Activated naive CD4-positive, alpha-beta T cell treated with anti-CD3 and anti-CD28 coated beads for 36 hours (primary cell): ENCODE measurements at places on chromosomes 7 and 10.

DNA sequence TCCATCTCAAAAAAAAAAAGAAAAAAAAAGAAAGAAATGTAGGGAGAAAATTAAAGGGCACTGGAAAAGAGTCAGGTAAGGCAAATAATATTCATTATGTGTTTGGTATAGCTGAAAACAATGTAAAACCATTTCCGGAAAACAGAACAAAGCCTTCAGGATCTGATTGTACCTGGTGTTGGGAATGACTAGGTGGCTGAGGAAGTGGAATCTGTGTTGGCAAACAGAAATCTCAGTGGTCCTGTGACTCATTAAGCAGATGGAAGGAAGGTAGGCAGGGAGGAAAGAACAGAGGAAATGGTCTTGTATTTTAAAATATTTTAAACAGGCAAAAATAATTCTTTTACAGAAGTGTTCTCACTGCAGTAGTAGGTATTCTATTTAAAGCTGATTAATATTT lies 55.7 kb upstream of the GATA3 start:
- H3K4me3 ChIP-seq: no peak overlapping the region
- peaks cover 43% of the 10 kb centered on the region for H3K36me3 ChIP-seq
- H3K27me3 ChIP-seq: no peaks in the 10 kb centered on the region
- H3K4me1 ChIP-seq: no peaks in the 10 kb centered on the region

GRCh38 chr10:76998451-76998850 lies 639.2 kb downstream of the KCNMA1 start:
- no peak for DNase-seq
- no peak overlapping the region for H3K4me3 ChIP-seq
- H3K27me3 ChIP-seq: peaks cover 4% of the 10 kb centered on the region
- H3K4me1 ChIP-seq: no peaks in the 10 kb centered on the region

DNA sequence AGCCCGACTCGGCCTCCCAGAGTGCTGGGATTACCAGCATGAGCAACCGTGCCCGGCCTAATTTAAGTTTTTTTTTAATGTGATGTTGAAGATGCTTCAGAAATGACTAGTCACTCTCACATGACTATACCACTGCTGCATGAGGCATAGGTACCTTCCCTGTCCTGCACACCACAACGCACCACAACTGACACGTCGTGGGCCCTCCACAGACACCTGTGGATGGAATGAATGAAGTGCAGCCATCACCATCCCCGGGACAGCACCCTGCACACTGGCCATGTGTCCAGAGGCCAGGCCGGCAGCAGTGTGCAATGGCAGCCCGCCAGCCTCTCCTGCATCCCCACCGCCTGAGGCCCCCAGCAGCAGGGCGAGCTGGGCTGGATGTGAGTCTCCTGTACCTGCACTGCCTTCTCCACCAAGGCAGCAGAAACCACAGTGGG lies 55.1 kb downstream of the VOPP1 start:
- H3K27me3 ChIP-seq: no peaks in the 10 kb centered on the region
- peak overlapping the region; percentile 77 for H3K27ac ChIP-seq
- no peak overlapping the region for H3K4me3 ChIP-seq
- H3K4me1 ChIP-seq: peaks cover 68% of the 10 kb centered on the region
- peak; percentile 90 for DNase-seq
- peaks cover 47% of the 10 kb centered on the region for H3K36me3 ChIP-seq

GRCh38 chr7:28095231-28095630 lies 85.4 kb downstream of the JAZF1 start:
- H3K4me1 ChIP-seq: peaks cover 3% of the 10 kb centered on the region
- H3K4me3 ChIP-seq: no peak overlapping the region
- no peak overlapping the region for H3K27ac ChIP-seq
- H3K36me3 ChIP-seq: no peaks in the 10 kb centered on the region
- DNase-seq: no peak
- H3K27me3 ChIP-seq: no peaks in the 10 kb centered on the region

GRCh38 chr7:6489612-6490011 lies 41.9 kb upstream of the DAGLB start:
- no peak for DNase-seq
- H3K36me3 ChIP-seq: no peaks in the 10 kb centered on the region
- H3K4me3 ChIP-seq: no peak overlapping the region
- no peaks in the 10 kb centered on the region for H3K27me3 ChIP-seq
- no peak overlapping the region for H3K27ac ChIP-seq

GRCh38 chr10:62230344-62231121 lies 38.1 kb downstream of the RTKN2 start:
- H3K36me3 ChIP-seq: no peaks in the 10 kb centered on the region
- H3K27me3 ChIP-seq: no peaks in the 10 kb centered on the region
- no peak for DNase-seq
- H3K4me1 ChIP-seq: peaks cover 18% of the 10 kb centered on the region
- no peak overlapping the region for H3K27ac ChIP-seq
- H3K4me3 ChIP-seq: no peak overlapping the region

DNA sequence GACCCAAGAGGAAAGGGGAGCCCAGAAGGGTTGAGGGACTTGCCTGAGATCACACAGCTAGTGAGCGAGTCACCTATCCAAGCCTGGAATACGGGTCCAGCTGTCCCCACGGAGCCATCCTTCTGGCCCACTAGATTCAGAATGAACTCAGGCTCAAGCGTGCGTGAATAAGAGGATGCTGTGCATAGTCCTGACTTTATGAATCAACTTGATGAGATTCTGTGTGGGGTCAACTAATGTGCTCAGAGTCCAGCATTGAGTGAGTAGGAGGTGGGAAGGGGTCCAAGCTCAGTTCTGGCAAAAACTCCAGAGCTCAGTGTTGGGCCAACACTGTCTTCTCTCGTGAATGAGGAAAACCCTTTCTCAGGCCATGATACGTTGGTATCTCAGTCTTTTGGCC lies 41.4 kb downstream of the CAMK1D start:
- H3K27me3 ChIP-seq: no peaks in the 10 kb centered on the region
- H3K36me3 ChIP-seq: no peaks in the 10 kb centered on the region
- H3K27ac ChIP-seq: no peak overlapping the region
- H3K4me1 ChIP-seq: peaks cover 31% of the 10 kb centered on the region
- no peak overlapping the region for H3K4me3 ChIP-seq
